Small intestine (tissue), 16 donors: ENCODE measurements at places on chromosomes 5 and 9. TPM values are rescaled to one million over a fixed set of nuclear protein-coding genes. Genes with fewer than 3 reads are reported as not detected.

GRCh38 chr9:121185774-121186403 is 15.8 kb downstream of the RAB14 start:
- DNase-seq = no peak
- no peak overlapping the region for H3K4me3 ChIP-seq
- no peak overlapping the region for H3K27ac ChIP-seq
- no peaks in the 10 kb centered on the region for H3K4me1 ChIP-seq

IL17B gene
- 2.1 TPM for polyA plus RNA-seq

RANBP17 gene
- 0.67 TPM for polyA plus RNA-seq

GRCh38 chr9:88915916-88916315 is 75.4 kb upstream of the S1PR3 start:
- H3K36me3 ChIP-seq = no peaks in the 10 kb centered on the region
- no peaks in the 10 kb centered on the region for H3K27me3 ChIP-seq
- H3K4me3 ChIP-seq = no peak overlapping the region
- no peaks in the 10 kb centered on the region for H3K4me1 ChIP-seq

- no peaks in the 10 kb centered on the region for H3K27me3 ChIP-seq
- no peaks in the 10 kb centered on the region for H3K36me3 ChIP-seq
- DNase-seq = peak; percentile 14
- H3K4me3 ChIP-seq = no peak overlapping the region
- H3K4me1 ChIP-seq = peaks cover under 1% of the 10 kb centered on the region
Measured at GRCh38 chr9:124381170-124381945, 33.9 kb downstream of the PSMB7 start.

ADGRD2 gene
- polyA plus RNA-seq = not detected

DNA sequence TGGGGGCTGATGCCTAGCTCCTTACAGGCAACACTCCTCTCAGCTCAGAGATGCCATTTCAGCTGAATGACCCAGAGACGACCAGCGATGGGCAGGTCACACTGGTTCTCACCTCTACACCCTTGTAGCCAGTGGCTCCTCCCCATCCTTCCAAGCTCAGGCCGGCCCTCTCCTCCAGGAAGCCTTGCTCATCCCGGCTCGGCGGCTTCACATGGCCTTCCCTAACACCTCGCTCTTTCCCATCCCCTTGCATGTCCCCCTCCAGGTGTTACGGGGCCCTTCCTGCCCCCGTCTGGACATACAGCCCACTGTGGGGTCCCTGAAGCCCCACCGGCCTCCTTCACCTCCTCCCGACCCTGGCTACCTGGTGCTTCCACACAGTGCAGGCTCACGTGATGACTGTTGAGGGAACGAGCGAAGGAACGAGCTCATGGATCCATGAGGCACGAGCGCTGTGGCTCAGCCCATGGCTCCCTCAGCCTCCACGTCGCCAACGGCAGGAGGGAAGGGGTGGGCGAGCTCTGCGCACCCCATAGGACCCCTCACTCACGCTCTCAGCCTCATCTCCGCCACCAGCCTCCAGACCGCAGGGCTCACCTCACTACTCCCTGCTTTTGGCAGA is 45.7 kb downstream of the SARDH start:
- DNase-seq = no peak
- H3K4me1 ChIP-seq = no peaks in the 10 kb centered on the region
- H3K27ac ChIP-seq = no peak overlapping the region
- no peak overlapping the region for H3K4me3 ChIP-seq

DNA sequence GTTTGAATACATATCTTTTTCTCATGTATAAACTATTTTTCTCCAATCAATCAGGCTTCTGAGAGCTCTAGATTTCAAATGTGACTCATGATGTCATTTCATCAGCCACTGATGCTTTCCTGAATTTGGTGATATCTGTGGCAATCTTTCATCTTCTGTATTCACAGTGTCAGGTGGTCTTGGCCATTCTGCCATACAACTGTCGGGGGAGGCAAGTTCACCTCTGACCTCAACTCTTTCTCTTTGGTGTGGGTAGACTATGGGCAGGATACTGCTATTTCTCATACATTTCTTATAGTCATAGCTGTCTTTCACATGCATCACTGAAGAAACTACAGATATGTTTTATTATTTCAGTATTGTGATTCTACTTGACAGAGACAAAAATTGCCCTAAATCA is 414.1 kb upstream of the MEF2C start:
- H3K27ac ChIP-seq = no peak overlapping the region
- no peak for DNase-seq
- H3K36me3 ChIP-seq = no peaks in the 10 kb centered on the region
- no peaks in the 10 kb centered on the region for H3K27me3 ChIP-seq
- H3K4me1 ChIP-seq = no peaks in the 10 kb centered on the region

GRCh38 chr5:73393611-73394489 is 54.7 kb downstream of the FOXD1 start:
- H3K27me3 ChIP-seq = no peaks in the 10 kb centered on the region
- H3K36me3 ChIP-seq = no peaks in the 10 kb centered on the region
- no peaks in the 10 kb centered on the region for H3K4me1 ChIP-seq
- H3K4me3 ChIP-seq = no peak overlapping the region
- H3K27ac ChIP-seq = peak overlapping the region; percentile 51

GRCh38 chr9:134177624-134178393 is 13.4 kb upstream of the RNU6ATAC start:
- no peaks in the 10 kb centered on the region for H3K4me1 ChIP-seq
- no peak for DNase-seq
- H3K27me3 ChIP-seq = no peaks in the 10 kb centered on the region
- H3K27ac ChIP-seq = no peak overlapping the region
- H3K4me3 ChIP-seq = no peak overlapping the region
